ENCODE measurements at places on chromosomes 11 and 22. TPM values are rescaled to one million over a fixed set of nuclear protein-coding genes. Genes with fewer than 3 reads are reported as not detected.

Gene PRG2
- total RNA-seq = not detected

Gene MEI1
- 0.21 TPM for total RNA-seq

Gene CCDC89
- not detected for total RNA-seq

Gene OR5A1
- not detected for total RNA-seq

Gene MIF
- 979 TPM for total RNA-seq

Gene CCDC15
- 0.71 TPM for total RNA-seq

Gene ZBTB16
- total RNA-seq = 0.15 TPM

Gene MAML2
- 2.1 TPM for total RNA-seq

Gene C11orf42
- total RNA-seq = not detected

Gene OR5P2
- not detected for total RNA-seq

Gene CRYBB1
- total RNA-seq = not detected

Gene BDNF
- total RNA-seq = 8.7 TPM

Gene TSSK2
- total RNA-seq = not detected

Gene DDX25
- total RNA-seq = not detected

Gene NRGN
- 12.6 TPM for total RNA-seq

Gene OR52H1
- total RNA-seq = not detected

Gene ZNF214
- 1.5 TPM for total RNA-seq

Gene SYT8
- 0.41 TPM for total RNA-seq

Gene FLRT1
- total RNA-seq = not detected

Gene INS
- not detected for total RNA-seq

Gene PKDREJ
- total RNA-seq = not detected

Gene OR10A2
- total RNA-seq = not detected

Gene C11orf97
- not detected for total RNA-seq

Gene DRICH1
- 0.52 TPM for total RNA-seq

Gene KRTAP5-3
- not detected for total RNA-seq

Gene AAMDC
- total RNA-seq = 26.7 TPM

Gene KLHL35
- 1.3 TPM for total RNA-seq

Gene OLFML1
- not detected for total RNA-seq

Gene C11orf52
- not detected for total RNA-seq

Gene STX5
- 25.0 TPM for total RNA-seq

Gene LAYN
- 4.3 TPM for total RNA-seq

Gene NXF1
- 51.9 TPM for total RNA-seq

Gene SMC1B
- total RNA-seq = not detected

Gene ZNF195
- total RNA-seq = 19.3 TPM

Gene NAALAD2
- total RNA-seq = not detected

Gene OR10AG1
- not detected for total RNA-seq

Gene KIF18A
- total RNA-seq = 15.3 TPM

Gene NRXN2
- total RNA-seq = 0.87 TPM

Gene MUC6
- total RNA-seq = not detected

Gene OR8G1
- not detected for total RNA-seq

Gene MCAM
- total RNA-seq = 11.3 TPM

Gene RIN1
- 35.7 TPM for total RNA-seq

Gene MPEG1
- not detected for total RNA-seq
